ENCODE measurements at places on chromosomes 6 and 20. TPM values are rescaled to one million over a fixed set of nuclear protein-coding genes. Genes with fewer than 3 reads are reported as not detected.

The PIGT gene
- total RNA-seq, result 76.3 TPM

The PPP1R16B gene
- total RNA-seq, result 171 TPM

The MEP1A gene
- not detected for total RNA-seq

The DACT2 gene
- total RNA-seq, result not detected

The PAK1IP1 gene
- total RNA-seq, result 58.0 TPM

The GRIK2 gene
- not detected for total RNA-seq

The BPIFA1 gene
- total RNA-seq, result not detected

The MCHR2 gene
- not detected for total RNA-seq

The PCIF1 gene
- total RNA-seq, result 34.1 TPM

The NECAB3 gene
- 19.0 TPM for total RNA-seq

The GSTA1 gene
- total RNA-seq, result not detected

DNA sequence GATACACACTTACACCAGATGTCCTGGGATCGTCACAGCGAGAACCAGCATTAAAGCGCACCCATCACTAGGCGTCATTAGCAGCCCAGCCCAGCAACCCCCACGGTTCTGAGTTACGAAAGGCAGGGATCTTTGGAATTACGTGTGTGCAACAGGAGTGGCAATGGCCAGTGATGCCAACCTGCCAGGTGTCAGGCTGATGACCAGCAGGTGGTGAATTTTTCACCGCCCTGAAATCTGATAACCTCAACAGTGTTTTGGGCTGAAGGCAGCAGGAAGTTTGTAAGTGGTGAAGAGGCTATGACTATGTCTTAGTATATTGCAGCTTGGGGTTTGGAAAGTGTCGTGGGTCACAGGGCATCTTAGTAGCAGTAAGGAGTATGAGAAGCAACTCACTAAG, 166.1 kb downstream of the TMEM242 start:
- no peak for DNase-seq

- no peak for DNase-seq
These were observed 7.5 kb upstream of the BPI start for GRCh38 chr20:38296433-38296832.

DNA sequence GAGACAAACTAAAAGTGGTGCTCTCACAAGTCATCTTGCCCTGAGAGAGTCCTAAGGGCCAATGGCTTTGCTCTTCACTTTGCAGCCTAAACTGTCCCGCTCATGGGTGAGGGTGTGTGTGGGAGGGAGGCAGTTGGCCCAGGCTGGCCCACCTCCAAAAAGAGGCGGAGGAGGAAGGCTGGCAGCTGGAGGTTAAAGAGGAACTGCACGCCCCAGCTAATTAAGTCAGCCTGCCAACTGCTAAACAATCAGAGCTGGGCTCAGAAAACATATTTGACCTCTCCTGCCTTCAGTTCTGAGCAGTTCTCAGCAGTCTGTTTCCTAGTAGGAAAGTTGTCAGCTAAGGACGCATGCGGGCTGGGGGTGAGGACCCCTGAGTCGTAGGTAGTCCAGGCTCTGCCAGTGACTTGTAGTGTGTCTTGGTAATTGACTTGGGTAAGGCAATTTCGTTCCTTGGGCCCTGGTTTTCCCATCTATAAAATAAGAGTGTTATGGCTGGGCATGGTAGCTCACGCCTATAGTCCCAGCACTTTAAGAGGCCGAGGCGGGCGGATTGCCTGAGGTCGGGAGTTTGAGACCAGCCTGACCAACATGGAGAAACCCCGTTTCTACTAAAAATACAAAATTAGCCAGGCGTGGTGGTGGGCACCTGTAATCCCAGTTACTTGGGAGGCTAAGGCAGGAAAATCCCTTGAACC, 17.0 kb downstream of the GSS start:
- no peak for DNase-seq

GRCh38 chr6:55064711-55065420, 109.4 kb upstream of the HCRTR2 start:
- no peak for DNase-seq

DNA sequence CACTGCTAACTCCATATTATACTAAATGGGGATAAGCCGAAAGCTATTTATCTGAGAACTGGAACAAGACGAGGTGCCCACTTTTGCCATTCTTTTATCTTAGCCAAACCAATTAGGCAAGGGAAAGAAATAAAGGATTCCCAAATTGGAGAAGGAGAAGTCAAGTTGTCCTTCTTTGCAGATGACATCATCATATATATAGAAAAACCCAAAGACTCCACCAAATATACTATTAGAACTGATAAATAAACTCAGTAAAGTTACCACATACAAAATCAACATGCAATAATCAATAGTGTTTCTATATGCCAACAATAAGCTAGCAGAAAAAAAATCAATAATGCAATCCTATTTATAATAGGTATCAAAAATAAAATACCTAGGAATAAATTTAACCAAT, 570.3 kb upstream of the EPHA7 start:
- no peak for DNase-seq

GRCh38 chr6:119559586-119559985, 210.0 kb upstream of the MAN1A1 start:
- no peak for DNase-seq

- peak; percentile 83 for DNase-seq
These were observed 58.0 kb downstream of the SULF2 start for GRCh38 chr20:47727170-47727880.

DNA sequence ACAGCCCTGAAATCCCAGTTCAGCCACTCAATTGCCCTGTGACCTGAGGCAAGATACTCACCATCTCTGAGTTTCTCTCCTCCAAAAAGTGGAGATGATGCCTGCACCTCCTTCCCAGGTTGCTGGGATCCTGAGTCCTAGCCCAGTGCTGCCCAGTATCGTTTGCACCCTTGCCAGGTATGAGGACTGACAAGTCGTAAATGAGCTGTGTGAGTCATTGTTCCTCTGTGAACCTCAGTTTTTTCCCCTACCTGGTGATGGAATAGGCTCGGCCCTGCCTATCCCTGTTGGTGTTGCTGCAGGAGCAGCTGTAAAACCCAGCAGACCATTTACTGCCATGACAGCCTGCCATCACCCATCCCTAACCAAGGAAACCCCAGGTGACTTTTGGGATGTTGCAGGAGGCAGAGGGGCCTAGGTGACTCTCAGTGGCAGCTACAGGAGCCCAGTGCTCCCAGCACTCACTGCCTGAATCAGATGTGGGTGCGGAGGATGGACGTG, 229.3 kb downstream of the SYNDIG1 start:
- no peak for DNase-seq

- DNase-seq, result no peak
These were observed 144.5 kb upstream of the MCHR2 start for GRCh38 chr6:100138346-100139022.

GRCh38 chr6:155292711-155293110, 21.6 kb downstream of the TFB1M start:
- DNase-seq, result no peak

- no peak for DNase-seq
These were observed 4.6 kb upstream of the CABLES2 start for GRCh38 chr20:62411479-62412193.

GRCh38 chr6:129498541-129498940, 211.4 kb downstream of the ARHGAP18 start:
- DNase-seq, result no peak

DNA sequence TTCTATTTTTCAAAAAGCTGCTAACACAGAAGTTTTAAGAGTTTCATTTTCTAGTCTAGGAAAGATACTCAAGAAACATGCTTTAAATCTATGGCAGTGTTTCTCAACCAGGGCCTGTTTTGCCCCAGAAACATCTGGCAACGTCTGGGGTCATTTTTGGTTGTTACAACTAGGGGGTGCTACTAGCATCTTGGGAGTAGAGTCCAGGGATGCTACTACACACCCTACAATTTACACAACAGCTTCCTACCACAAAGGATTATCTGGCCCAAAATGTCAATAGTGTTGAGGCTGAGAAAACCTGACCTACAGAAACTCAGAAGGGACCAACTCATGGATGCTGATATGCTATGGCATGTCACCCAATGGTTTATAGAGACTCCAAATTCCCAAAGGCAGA, 24.4 kb downstream of the SERAC1 start:
- no peak for DNase-seq

DNA sequence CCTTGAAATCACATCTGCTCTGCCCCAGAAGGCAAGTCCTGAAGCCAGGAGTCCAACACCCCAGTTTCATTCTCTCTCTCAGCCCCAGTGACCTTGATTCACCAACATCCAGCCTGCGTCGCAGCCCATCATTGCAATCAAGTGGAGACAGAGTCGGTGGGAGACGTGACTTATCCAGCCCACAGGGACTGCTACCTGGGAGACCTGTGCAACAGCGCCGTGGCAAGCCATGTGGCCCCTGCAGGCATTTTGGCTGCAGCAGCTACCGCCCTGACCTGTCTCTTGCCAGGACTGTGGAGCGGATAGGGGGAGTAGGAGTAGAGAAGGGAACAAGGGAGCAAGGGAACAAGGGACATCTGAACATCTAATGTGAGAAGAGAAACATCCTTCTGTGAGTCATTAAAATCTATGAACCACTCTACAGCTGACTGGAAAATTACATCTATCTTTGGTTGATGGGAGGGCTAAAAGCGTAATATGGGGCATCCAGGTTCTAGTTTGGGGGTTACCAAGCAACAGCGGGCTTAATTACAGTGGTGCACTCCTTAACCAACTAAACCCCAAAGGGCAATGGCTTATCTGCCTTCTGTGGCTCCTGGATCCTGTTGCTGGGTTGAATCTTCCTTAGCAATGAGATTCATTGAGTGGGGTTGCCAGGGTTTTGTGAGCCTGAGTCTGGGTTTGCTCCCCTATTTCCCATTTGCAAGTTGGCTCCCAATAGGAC, 2.5 kb downstream of the LY6G6D start:
- no peak for DNase-seq

DNA sequence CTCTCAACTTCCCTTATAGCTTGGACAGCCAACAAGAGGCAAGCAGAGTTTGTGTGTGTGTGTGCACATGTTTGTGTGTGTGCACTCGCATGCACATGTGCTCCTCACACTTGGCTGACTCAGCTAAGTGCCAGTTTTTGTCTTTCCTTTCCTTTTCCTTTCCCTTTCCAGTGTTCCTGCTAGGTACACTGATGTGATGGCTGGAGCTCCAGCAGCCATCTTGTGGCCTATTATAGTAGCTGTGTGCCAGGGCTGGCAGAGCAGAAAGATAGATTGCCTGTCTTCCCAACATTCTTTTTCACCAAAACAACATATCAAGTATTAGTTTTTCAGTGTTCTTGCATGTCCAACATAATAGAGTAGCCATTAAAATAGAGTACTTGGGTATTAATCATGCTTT, 79.5 kb downstream of the AK9 start:
- no peak for DNase-seq

Data from CD8-positive, alpha-beta memory T cell (primary cell).